ENCODE measurements at places on chromosomes 1 and 21. TPM values are rescaled to one million over a fixed set of nuclear protein-coding genes. Genes with fewer than 3 reads are reported as not detected.

TFF3 gene
- polyA plus RNA-seq: 3.5 TPM

S100A7A gene
- not detected for polyA plus RNA-seq

COL8A2 gene
- 3.8 TPM for polyA plus RNA-seq

- DNase-seq: no peak
Observed at GRCh38 chr1:105585791-105586190, 1470.7 kb upstream of the PRMT6 start.

DNA sequence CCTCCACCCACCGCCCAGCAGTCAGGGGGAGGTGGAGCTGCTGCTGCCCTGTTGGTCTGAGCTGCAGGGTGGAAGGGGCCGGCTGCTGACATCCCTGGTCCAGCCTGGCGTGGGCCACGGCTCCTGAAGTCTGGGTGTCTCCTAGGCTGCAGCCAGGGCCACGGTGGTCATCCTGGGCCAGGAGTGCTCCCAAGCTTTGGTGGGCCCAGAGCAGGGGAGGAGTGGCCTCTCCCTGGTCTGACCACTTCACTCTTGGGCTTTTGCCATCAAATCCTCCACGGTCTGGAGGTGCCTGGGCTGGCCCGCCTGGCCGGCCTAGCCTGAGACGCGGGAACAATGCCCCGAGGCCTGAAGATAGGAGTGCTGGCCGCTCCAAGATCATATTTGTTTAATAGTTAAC lies 5.8 kb downstream of the PRDM16 start:
- DNase-seq: no peak

DNA sequence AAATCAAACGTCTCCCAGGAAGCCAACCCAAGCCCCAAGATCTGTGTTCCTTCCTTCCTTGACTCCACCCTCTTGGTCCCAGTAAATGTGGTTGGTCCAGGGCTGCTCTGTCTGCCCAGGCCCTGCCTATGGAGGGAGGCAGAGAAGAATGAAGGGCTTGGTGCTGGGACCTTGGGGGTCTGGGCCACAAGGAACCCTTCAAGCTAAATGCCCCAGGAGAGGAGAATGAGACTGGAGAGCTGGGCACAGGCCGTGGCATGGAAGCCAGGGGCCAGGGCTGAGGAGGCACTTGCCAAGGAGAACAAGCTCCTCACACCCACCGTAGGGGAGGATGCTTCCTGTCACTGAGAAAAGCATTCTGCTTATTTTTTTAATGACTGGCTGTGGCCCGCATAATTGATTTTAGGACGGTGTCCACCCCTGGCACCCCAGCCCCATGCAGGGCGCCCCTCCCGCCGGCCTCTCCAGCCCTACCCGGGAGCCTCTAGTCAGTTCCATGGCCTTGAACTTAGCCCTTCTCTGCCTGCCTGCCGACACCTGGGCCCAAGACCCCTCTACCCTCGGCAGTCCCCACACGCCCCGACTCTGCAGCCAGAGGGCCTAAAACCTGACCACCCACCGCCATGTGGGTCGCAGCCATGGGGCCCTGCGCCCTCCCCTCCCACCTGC lies 889 bp downstream of the CLEC20A start:
- no peak for DNase-seq

- DNase-seq: no peak
Observed at GRCh38 chr1:9207715-9208114, 26.9 kb upstream of the H6PD start.

GRCh38 chr1:192654591-192655251 lies 18.8 kb downstream of the RGS13 start:
- DNase-seq: no peak

GRCh38 chr1:174153085-174153824 lies 6.1 kb upstream of the RABGAP1L start:
- no peak for DNase-seq

DNA sequence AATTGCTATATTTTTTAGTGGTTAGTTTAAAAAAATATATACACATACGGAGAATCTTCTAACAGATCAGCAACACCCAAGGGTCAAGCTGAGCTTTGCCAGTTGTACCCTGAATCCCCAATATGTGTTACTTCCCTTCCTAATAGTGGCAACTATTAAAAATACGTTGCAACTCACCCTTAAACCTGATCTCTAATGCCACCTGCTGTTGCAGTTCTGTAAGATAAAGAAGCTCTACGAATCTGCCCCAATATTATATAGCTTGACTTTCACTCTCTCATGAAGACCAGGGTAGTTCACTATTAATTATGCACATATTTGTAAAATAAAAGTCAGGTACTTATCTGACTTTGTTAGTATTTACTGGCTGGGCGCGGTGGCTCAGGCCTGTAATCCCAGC lies 58.4 kb downstream of the ASH1L start:
- no peak for DNase-seq
